ENCODE measurements at places on chromosomes 11 and 22. TPM values are rescaled to one million over a fixed set of nuclear protein-coding genes. Genes with fewer than 3 reads are reported as not detected.

- DNase-seq = no peak
- no peaks in the 10 kb centered on the region for H3K27me3 ChIP-seq
Observed at GRCh38 chr22:49599691-49600455, 227.8 kb downstream of the BRD1 start.

KRTAP5-7 gene
- total RNA-seq = not detected

DNA sequence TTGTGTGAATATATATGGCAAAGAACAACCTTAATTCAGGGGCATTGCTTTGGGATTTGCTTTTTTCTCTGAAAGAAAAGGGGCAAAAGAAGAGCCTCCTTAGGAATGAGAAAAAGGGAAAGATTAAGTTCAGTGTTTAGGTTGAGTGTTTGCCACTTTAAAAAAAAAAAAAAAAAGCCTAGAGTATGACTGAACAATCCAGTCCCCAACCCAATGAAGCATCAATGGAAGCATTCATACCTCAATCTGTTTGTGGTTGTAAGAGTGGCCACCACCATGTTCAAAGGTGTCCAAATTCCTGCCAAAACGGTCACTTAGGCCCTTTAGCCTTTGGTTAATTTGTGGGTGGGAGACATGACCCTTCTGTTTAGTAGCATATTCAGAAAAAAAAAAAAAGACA, 260.6 kb downstream of the SOX6 start:
- H3K4me3 ChIP-seq = no peak overlapping the region
- no peak for DNase-seq
- H3K27ac ChIP-seq = no peak overlapping the region
- no peaks in the 10 kb centered on the region for H3K27me3 ChIP-seq

DNA sequence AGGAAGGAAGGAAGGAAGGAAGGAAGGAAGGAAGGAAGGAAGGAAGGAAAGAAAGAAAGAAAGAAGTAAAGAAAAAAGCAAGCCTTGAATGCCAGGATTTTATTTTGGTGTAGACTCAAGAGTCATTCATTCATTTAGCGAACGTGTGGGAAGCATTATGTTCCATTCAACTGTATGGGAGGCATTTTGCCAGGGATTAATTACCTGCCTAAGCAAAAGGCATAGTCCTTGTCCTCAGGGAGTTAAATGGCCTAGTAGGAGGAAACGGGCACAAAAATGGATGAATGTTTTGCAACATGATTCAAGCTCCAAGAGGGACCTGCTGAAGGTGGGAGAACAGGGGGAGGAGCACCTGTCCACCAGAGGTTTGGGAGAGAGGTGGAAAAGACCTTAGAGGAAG, 16.2 kb upstream of the ZNRF3 start:
- no peak overlapping the region for H3K4me3 ChIP-seq
- no peaks in the 10 kb centered on the region for H3K4me1 ChIP-seq
- no peak overlapping the region for H3K27ac ChIP-seq
- H3K27me3 ChIP-seq = no peaks in the 10 kb centered on the region
- no peak for DNase-seq

GRCh38 chr11:28736256-28736655, 628.1 kb downstream of the METTL15 start:
- no peak for DNase-seq
- no peaks in the 10 kb centered on the region for H3K4me1 ChIP-seq
- no peak overlapping the region for H3K4me3 ChIP-seq
- no peaks in the 10 kb centered on the region for H3K36me3 ChIP-seq
- no peaks in the 10 kb centered on the region for H3K27me3 ChIP-seq

DNA sequence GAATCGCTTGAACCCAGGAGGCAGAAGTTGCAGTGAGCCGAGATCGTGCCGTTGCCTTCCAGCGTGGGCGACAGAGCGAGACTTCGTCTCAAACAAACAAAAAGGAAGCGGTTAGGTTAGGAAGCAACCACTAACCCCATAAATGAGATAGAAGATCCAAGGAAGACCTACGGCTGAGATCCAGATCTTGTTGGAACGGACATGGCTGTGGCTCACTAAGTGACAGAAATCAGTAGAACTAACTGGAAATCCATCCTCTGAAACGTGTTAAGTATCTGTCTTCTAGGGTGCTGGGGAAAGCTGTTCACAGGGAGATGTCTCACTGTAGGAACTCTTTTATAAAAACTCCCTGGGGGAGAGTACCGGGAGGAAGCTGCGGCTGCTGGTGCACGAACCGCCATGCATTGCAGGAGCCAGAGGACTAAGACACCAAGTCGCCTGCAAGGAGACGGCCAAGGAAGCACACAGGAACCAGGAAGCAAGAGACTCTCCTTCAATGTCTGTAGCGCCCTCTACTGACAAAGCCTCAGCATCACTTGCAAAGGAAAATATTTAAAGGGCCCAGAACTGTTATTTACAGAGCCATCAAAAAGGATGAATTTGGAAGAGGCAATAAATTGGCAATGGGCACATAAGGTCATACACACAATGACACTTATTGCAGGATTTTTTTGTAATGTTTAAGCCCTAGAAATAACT, 16.9 kb upstream of the SPTY2D1 start:
- no peaks in the 10 kb centered on the region for H3K36me3 ChIP-seq
- DNase-seq = no peak
- H3K27ac ChIP-seq = no peak overlapping the region
- H3K27me3 ChIP-seq = no peaks in the 10 kb centered on the region

CARD18 gene
- total RNA-seq = not detected

DNA sequence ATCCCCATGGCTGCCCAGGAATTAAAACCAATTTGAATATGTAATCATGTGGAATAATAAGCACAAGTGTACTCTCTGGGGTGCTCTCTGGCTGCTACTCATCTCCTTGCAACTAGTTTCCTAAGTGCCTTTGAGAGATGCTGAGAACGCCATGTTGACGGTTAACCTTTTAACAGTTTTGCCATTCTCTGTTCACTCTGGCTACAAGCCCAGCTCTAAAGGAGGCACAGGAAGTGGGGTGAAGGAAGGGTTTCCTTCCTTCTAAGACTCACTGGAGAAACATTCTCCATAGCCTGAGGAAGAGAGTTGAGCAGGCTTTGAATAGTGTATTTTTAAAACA, 122.0 kb upstream of the ZC3H12C start:
- no peaks in the 10 kb centered on the region for H3K36me3 ChIP-seq
- no peak overlapping the region for H3K27ac ChIP-seq
- peaks cover 23% of the 10 kb centered on the region for H3K4me1 ChIP-seq
- no peak for DNase-seq

PATE4 gene
- not detected for total RNA-seq

DNA sequence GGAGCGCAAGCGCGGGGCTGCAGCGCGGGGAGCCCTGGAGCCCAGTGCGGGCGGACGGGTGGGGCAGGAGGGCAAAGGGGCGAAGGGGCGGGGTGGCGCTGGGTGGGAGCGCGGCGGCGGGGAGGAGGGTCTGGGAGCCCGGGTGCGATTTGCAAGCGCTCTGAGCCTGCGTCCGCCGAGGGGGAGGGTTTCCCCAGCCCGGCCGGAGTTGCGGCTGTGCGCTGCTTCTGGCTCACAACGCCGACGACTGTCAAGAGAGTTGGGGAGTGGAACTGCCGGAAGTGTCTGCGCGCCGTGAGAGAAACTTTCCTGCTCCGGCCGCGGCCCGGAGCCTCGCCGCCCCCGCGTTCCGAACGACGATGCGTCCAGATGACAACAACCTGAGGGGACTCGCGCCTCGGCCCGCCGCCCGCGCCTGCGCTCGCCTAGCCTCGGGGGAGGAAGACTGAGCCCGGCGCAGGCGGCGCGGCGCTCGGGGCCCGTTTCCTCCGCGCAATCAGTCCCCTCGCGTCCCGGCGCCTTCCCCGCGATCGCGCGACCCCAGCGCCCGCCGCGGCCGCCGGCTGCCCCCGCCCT, at the start of gene ARHGAP42:
ARHGAP42 (plus strand) TSS at position 235 of the 576 bp plus-strand sequence. CDS start 391 bp downstream, outside the sequence.
- H3K27me3 ChIP-seq = no peaks in the 10 kb centered on the region
- no peak for DNase-seq
- no peak within 1 kb of the TSS for H3K4me3 ChIP-seq
- no peak within 1 kb of the TSS for H3K27ac ChIP-seq
- no peaks in the 10 kb centered on the region for H3K36me3 ChIP-seq

GRCh38 chr22:29636751-29637150, 33.3 kb downstream of the NF2 start:
- no peaks in the 10 kb centered on the region for H3K27me3 ChIP-seq
- H3K27ac ChIP-seq = no peak overlapping the region
- H3K4me3 ChIP-seq = no peak overlapping the region
- no peaks in the 10 kb centered on the region for H3K4me1 ChIP-seq
- DNase-seq = no peak

DNA sequence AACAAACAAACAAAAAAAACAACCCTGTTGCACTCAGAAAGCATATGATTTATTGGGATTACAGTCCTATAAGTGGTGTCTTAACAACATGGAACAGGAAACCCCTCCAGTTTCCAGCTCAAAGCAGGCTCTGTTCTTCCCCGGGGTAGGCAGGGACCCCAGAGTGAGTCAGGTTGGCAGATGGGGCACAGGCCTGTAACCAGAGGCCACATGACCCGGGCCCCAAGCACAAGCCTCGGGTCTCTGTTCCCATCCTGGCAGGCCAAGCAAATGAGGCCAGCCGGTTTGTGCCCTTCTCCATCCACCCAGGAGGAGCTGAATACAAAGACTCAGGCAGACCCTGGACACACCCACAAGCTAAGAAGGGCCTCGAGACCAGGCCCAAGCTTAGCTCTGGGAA, 75.8 kb downstream of the NAT10 start:
- H3K36me3 ChIP-seq = no peaks in the 10 kb centered on the region
- H3K4me3 ChIP-seq = no peak overlapping the region
- peaks cover 3% of the 10 kb centered on the region for H3K27me3 ChIP-seq
- DNase-seq = no peak

MMP13 gene
- not detected for total RNA-seq

MRGPRD gene
- not detected for total RNA-seq

TTLL1 gene
- total RNA-seq = 9.0 TPM

BBOX1 gene
- total RNA-seq = not detected

GRCh38 chr11:78706551-78706950, 131.9 kb upstream of the NARS2 start:
- H3K4me1 ChIP-seq = no peaks in the 10 kb centered on the region
- H3K27me3 ChIP-seq = peaks cover 5% of the 10 kb centered on the region
- no peaks in the 10 kb centered on the region for H3K36me3 ChIP-seq
- H3K4me3 ChIP-seq = no peak overlapping the region
- H3K27ac ChIP-seq = no peak overlapping the region
- DNase-seq = no peak

- peaks cover 70% of the 10 kb centered on the region for H3K4me1 ChIP-seq
- DNase-seq = no peak
- peak overlapping the region; percentile 25 for H3K4me3 ChIP-seq
Observed at GRCh38 chr22:20550057-20550817, 42.8 kb downstream of the MED15 start.

GRCh38 chr11:2704896-2705606, 5.3 kb upstream of the KCNQ1OT1 start:
- DNase-seq = no peak
- no peaks in the 10 kb centered on the region for H3K4me1 ChIP-seq
- no peak overlapping the region for H3K4me3 ChIP-seq
- H3K36me3 ChIP-seq = peaks cover 5% of the 10 kb centered on the region
- H3K27me3 ChIP-seq = peaks cover 4% of the 10 kb centered on the region
- no peak overlapping the region for H3K27ac ChIP-seq

- H3K27me3 ChIP-seq = peaks cover 4% of the 10 kb centered on the region
- peak; percentile 64 for DNase-seq
- H3K27ac ChIP-seq = no peak overlapping the region
- peaks cover 49% of the 10 kb centered on the region for H3K4me1 ChIP-seq
- peak overlapping the region; percentile 37 for H3K4me3 ChIP-seq
Observed at GRCh38 chr22:46071451-46072109, 78.7 kb upstream of the PPARA start.

GRCh38 chr22:30181459-30182349, 64.9 kb downstream of the LIF start:
- H3K27ac ChIP-seq = no peak overlapping the region
- H3K4me1 ChIP-seq = peaks cover 12% of the 10 kb centered on the region
- H3K36me3 ChIP-seq = no peaks in the 10 kb centered on the region
- no peaks in the 10 kb centered on the region for H3K27me3 ChIP-seq
- DNase-seq = no peak

- no peak overlapping the region for H3K27ac ChIP-seq
- H3K36me3 ChIP-seq = no peaks in the 10 kb centered on the region
- H3K27me3 ChIP-seq = peaks cover 16% of the 10 kb centered on the region
- H3K4me1 ChIP-seq = no peaks in the 10 kb centered on the region
- no peak overlapping the region for H3K4me3 ChIP-seq
- no peak for DNase-seq
Observed at GRCh38 chr11:57213342-57214097, 23.5 kb downstream of the APLNR start.

- H3K27me3 ChIP-seq = peaks cover 43% of the 10 kb centered on the region
- H3K4me1 ChIP-seq = peaks cover 7% of the 10 kb centered on the region
- no peaks in the 10 kb centered on the region for H3K36me3 ChIP-seq
- H3K27ac ChIP-seq = no peak overlapping the region
- no peak for DNase-seq
Observed at GRCh38 chr22:40007853-40008710, 13.3 kb downstream of the FAM83F start.

RAB38 gene
- total RNA-seq = 0.98 TPM

GRCh38 chr11:114346709-114347141, 50.5 kb downstream of the NNMT start:
- no peak for DNase-seq
- no peaks in the 10 kb centered on the region for H3K27me3 ChIP-seq
- no peaks in the 10 kb centered on the region for H3K4me1 ChIP-seq
- H3K36me3 ChIP-seq = no peaks in the 10 kb centered on the region

DNA sequence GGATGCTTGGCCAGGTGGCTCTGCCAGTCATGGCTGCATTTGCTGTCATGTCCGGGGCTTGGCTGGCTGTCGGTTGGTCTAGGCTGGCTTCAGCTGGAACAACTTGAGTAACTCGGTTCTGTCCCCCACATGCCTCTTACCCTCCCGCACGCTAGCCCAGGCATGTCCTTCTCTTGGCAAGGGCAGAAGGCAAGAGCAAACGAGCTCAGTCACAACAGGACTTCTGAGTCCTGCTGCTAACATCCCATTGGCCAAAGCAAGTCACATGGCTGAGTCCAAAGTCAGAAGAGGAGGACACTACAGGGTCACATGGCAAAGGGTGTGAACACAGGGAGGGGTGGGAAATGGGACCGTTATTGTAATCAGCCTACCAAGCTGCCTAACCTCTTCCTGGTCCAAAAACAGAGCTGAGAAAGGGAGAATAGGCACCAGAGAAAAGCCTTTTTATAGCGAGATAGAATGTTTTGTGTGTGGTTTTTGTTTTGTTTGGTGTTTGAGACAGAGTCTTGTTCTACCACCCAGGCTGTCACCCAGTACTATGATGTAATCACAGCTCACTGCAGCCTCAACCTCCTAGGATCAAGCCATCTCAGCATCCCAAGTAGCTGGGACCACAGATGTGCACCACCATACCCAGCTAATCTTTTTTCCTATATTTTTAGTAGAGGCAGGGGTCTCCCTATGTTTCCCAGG, 81.9 kb downstream of the MN1 start:
- H3K4me3 ChIP-seq = no peak overlapping the region
- H3K36me3 ChIP-seq = no peaks in the 10 kb centered on the region
- no peaks in the 10 kb centered on the region for H3K4me1 ChIP-seq
- DNase-seq = no peak
- no peak overlapping the region for H3K27ac ChIP-seq
- no peaks in the 10 kb centered on the region for H3K27me3 ChIP-seq

SPDYC gene
- total RNA-seq = not detected

GRCh38 chr11:23097891-23098290, 237.6 kb upstream of the CCDC179 start:
- H3K4me3 ChIP-seq = no peak overlapping the region
- no peak for DNase-seq
- no peak overlapping the region for H3K27ac ChIP-seq
- H3K27me3 ChIP-seq = no peaks in the 10 kb centered on the region
- H3K36me3 ChIP-seq = no peaks in the 10 kb centered on the region

- H3K27me3 ChIP-seq = no peaks in the 10 kb centered on the region
- H3K4me3 ChIP-seq = no peak overlapping the region
- no peak overlapping the region for H3K27ac ChIP-seq
- H3K36me3 ChIP-seq = no peaks in the 10 kb centered on the region
- no peaks in the 10 kb centered on the region for H3K4me1 ChIP-seq
- no peak for DNase-seq
Observed at GRCh38 chr11:14422052-14422813, 63.2 kb upstream of the RRAS2 start.

Measured in T-cell (primary cell).